ENCODE measurements at places on chromosomes 7 and 10.

GRCh38 chr7:27971171-27971812 is 209.3 kb downstream of the JAZF1 start:
- no peak for DNase-seq

DNA sequence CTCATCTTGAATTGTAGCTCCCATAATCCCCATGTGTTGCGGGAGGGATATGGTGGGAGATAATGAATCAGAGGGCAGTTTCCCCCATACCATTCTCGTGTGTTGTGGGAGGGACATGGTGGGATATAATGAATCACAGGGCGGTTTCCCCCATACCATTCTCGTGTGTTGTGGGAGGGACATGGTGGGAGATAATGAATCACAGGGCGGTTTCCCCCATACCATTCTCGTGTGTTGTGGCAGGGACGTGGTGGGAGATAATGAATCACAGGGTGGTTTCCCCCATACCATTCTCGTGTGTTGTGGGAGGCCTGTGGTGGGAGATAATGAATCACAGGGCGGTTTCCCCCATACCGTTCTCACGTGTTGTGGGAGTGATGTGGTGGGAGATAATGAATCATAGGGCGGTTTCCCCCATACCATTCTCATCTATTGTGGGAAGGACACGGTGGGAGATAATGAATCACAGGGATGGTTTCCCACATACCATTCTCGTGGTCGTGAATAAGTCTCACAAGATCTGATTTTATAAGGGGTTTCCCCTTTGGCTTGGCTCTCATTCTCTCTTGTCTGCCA is 271.0 kb downstream of the MAD1L1 start:
- DNase-seq: peak; percentile 21

GRCh38 chr10:124142960-124143359 is 49.6 kb upstream of the CHST15 start:
- no peak for DNase-seq

DNA sequence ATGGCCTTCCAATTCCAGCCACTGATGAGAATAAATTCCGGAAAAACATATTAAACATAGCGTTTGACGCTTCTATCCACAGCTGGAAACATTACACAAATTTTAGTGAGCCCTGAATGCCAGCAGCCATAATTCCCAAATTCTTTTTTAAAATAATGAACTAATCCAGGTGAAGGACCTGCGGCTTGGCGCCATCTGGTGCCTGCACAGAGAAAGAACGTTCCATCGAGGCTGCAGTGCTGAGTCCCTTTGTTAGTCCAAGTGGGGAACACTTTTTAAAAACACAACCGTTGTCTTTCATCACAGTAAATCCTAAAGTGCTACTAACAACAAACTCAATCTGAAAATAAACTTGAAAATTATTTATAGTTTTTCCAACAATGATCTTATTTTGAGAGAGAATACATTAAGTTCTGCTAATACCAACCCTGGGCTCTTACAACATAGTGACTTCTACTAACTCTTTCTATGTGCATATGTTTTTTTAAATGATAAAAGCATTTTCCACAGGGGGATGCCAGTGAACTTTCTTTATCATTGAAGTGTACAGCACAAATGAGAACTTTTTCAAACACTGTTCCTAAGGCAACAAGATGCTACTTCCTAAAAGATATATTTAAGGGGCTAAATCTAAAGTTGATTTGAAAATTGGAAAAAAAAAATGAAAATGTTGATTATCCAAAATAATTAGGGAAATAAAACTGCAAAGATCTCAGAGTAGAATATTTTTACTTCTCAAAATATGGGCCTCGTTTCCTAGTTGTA is 166.9 kb upstream of the RNF32 start:
- DNase-seq: no peak

DNA sequence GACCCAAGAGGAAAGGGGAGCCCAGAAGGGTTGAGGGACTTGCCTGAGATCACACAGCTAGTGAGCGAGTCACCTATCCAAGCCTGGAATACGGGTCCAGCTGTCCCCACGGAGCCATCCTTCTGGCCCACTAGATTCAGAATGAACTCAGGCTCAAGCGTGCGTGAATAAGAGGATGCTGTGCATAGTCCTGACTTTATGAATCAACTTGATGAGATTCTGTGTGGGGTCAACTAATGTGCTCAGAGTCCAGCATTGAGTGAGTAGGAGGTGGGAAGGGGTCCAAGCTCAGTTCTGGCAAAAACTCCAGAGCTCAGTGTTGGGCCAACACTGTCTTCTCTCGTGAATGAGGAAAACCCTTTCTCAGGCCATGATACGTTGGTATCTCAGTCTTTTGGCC is 41.4 kb downstream of the CAMK1D start:
- DNase-seq: no peak

DNA sequence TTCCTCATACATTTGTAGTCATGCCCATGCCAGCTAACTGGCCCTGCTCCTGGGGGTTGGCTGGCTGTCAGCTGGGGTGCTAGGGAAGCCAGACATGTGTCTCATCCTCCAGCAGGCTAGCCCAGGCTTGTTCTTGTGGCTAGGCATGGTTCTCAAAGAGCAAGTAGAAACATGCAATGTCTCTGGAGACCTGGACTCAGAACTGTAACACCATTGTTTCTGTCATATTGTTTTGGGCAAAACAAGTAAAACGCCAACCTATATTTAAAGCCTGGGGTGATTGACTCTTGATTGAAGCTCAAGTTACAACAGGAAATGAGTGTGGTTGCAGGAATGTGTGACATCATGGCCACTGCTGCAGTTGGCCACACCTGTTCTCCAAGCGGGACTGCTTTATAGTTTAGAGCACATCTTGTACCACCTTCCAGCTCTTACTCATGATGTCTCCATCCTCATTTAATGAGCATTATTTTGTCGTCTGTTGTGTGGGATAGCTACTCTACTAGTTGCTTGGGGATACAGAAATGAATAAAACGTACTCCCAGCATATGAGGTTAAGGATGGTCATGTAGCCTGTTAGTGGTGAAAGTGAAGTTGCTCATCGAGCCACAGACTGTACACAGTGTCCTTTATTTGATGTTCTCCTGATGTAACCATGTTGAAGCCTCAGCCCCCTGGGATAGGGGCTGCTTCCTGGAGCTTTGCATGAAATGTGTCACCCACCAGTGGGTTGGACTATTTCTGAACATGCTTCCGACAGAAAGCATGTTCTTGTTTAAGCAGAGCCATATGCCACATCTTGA is 168.4 kb downstream of the SORCS3 start:
- DNase-seq: no peak

DNA sequence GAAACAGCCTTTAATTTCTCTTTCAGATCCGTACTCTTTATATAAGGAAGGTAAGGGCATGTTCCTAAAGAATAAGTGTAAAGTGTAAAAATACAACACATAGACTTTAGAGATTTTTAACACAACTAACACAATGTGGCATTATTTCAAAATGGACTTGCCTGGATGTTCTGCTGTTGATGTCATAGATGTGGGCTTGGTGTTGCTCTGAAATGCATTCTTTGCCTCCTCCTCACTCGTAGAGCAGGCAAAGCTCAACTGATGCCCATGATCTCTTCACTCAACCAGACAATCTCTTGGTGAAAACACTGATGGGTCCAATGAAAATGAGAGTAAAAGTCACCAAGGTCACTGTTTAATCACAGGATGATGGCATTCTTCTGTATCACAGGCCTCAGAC is 174.2 kb upstream of the TCERG1L start:
- no peak for DNase-seq

GRCh38 chr10:76281659-76282058 is 850.2 kb downstream of the LRMDA start:
- DNase-seq: no peak

DNA sequence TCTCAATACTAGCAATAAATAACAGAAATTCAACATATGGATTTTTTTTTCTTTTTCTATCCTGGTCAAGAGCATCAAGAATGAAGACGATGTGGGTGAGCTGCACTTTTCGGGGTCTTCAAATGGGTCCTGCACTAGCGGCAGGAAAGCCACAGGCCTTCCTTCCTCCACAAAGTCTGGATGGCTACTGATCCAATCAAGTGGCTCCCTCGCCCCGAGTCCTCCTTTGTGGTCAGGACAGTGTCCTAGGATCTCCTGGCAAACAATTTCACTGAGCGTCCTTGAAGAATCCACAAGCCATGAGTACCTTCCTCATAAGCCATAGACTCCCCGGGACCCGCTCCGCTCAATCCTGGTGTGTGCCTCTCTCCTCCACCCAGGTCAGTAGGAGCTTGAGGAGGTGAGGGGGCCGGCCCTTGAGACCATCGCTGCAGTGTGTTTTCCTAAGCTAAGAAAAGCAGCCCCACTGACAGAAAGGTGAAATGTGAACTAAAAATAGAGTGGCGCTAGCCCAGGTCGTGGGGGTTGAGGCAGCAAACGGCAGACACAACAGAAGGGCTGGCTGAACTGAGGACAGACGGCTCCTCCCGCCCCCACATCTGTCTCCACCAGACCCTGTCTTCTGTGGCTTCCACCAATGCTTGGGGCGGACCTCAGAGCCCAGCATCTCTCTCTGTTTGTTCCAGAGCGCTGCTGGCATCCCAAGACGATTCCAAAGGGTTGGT is 202.3 kb downstream of the HERPUD2 start:
- DNase-seq: no peak

GRCh38 chr10:10911471-10911921 is 106.2 kb upstream of the CELF2 start:
- DNase-seq: no peak

DNA sequence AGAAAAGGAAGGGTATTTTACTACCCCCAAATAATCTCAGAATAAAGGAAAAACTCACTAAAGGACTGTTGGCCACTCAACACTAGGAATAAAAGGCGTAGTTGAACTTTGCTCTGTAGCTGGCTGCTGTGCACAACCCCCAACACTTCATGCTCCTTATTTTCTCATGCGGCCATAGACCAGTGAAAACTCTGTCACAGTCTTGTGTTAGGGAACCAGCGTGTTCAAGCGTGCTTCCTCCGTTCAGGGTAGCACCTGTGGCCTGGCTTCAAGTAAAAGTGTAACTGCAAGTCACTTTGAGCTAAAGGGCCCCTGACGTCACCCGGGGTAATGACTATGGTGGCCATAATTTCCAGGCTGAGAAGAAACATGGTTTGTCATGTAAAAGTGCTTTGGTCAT is 27.0 kb downstream of the BLNK start:
- no peak for DNase-seq

DNA sequence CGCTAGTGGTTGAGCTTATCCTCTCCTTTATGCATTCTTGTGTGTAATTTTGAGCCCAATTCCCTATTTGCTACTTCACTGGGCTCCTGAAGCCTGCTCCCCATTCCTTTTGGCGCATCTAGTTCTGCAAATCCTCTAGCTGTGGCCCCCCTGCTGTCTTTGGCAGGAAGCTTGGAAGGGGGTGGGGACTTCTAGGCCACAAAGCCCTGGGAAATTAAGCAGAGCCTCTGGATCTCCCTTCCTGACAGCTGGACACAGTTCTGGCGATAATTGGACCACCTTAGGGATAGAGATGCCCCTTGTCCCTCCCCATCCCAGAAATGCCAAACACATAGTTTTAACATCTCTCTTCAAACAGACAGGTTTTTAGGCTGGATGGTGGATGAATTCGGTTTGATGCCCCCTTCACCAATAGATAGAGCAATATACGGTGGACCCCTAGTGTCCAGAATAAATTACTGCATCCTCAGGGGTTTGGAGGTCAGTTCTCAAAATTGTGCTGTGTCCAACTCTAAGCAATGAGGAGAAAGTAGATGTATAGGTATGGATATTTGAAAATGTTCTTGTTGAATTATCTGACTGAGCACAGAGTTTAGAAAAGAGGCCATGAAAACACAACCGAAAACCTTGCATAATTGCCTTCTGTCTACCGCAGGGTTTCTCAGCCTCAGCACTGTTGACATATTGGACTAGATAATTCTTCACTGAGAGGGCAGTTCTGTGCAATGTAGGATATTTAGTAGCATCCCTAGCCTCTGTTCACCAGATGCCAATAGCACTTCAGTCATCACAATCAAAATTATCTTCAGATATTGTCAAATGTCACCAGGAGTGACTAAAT is 75.5 kb downstream of the PAPSS2 start:
- no peak for DNase-seq

- DNase-seq: no peak
These were observed 640.0 kb downstream of the ACTR3B start for GRCh38 chr7:153399554-153399940.

DNA sequence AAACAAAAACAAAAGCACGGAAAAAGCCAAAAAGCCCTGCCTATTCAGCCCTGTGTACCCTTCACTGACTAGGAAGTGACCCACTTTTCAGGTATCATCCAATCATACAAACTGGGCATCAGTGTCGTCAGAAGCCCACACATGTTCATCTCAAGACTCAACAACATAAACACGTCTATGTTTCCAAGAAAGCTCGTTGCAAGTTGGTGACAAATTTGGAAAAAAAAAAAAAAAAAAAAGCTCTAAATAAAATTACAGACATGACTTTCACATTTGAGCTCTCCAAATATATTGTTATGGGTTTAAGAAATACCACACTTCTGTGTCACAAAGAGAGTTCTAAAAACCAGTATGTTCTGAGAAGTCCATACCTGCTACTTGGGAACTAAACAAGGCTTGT is 204.7 kb upstream of the KLF14 start:
- DNase-seq: no peak

DNA sequence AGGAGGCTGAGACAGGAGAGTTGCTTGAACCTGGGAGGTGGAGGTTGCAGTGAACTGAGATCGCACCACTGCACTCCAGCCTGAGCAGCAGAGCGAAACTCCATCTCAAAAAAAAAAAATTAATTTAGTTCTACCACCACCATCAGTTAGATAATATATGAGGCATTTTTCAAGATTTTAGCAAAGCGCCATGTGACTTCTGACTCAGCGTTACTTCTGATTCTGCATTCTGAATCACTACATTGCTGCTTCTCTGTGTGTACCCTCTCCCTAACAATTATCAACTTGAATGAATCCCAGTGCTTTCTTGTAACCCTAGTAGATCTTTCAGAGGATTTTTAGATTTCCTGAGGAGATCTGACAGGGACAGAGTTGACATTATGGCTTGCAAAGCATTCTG is 176.8 kb upstream of the SORCS1 start:
- no peak for DNase-seq

DNA sequence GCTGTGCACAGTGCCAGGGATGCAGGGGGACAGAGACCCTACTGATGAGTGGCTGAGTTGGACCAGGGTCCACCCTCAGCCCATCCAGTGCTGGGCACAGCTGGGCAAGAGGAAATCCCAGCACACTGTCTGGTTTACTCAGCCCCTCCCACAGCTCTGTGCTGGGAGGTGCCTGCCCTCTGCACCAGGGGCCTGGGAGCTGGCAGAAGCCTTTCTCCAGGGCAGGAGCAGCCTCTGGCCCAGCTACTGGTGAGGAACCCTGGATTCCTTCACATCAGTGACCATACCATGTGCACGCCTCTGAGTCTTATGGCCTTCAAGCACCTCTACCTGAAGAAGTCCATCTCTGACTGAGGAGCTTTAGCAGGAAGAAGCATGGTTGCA is 25.9 kb upstream of the C10orf71 start:
- DNase-seq: no peak

DNA sequence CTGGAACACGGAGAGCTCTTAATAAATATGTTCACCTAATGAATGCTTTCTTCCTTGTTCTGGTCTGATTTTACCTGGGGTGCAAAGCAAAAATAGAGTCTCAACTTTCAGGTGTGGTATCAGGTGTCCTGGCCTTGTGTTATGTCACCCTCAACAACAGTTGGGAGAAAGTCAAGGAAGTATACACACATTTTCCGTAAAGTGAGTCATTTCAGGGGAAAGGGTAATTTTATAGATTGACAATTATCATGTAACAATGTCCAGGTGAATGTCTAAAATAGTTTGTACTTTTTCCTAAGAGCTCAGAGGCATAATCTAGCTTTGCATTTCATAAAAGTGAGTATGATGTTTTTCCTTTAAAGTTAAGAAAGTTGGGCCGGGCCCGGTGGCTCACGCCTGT is 287.4 kb downstream of the SKIDA1 start:
- no peak for DNase-seq

GRCh38 chr7:107312418-107312817 is 143.6 kb downstream of the HBP1 start:
- no peak for DNase-seq

Data from activated CD4-positive, alpha-beta T cell treated with anti-CD3 and anti-CD28 coated beads for 4 hours (primary cell).